Camera-type eye (tissue), 1 donor: ENCODE measurements at places on chromosomes 1 and 21. TPM values are rescaled to one million over a fixed set of nuclear protein-coding genes. Genes with fewer than 3 reads are reported as not detected.

Gene SLC22A15
- 8.1 TPM for total RNA-seq

Gene RNU1-4
- total RNA-seq = under 0.01 TPM

Gene E2F2
- 4.2 TPM for total RNA-seq

Gene FOXD2
- 2.0 TPM for total RNA-seq

Gene CLDN17
- total RNA-seq = not detected

Gene SRGAP2C
- 22.5 TPM for total RNA-seq
